GDM1 (cell line): ENCODE measurements at places on chromosomes 1 and 21.

DNA sequence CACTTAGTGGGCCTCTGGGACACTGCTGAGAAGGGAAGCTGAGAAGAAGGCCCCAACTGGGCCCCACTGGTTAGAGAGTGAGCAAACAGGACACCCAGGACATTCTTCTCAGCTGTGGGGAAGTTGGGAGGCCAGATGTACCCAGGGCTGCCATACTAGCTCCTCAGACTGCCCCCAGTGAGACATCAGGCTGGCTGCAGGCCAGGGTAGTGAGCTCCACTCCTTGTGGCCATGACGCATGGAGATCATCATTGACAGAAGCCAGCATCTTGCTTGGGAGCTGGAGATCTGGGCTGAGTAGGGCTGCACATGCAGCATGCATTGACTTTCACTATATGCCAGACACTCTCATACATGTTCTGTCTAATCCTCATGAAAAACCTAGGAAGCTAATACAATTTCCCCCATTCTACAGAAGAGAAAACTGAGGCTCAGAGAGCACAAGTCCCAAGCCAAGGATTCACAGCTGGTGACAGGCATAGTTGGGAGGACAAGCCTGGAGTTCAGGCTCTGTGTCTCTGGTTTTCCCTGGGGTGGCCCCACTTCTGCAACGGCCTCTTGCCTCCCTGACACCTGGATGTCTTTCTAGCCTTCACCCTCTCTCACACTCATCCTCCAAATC, 24.1 kb upstream of the MYCL start:
- no peak for DNase-seq

GRCh38 chr1:238143038-238143437, 252.3 kb upstream of the ZP4 start:
- no peak for DNase-seq

- DNase-seq, result no peak
Observed at GRCh38 chr1:12596007-12596821, 21.8 kb downstream of the DHRS3 start.

GRCh38 chr1:31750858-31751510, 13.2 kb downstream of the ADGRB2 start:
- DNase-seq, result no peak

DNA sequence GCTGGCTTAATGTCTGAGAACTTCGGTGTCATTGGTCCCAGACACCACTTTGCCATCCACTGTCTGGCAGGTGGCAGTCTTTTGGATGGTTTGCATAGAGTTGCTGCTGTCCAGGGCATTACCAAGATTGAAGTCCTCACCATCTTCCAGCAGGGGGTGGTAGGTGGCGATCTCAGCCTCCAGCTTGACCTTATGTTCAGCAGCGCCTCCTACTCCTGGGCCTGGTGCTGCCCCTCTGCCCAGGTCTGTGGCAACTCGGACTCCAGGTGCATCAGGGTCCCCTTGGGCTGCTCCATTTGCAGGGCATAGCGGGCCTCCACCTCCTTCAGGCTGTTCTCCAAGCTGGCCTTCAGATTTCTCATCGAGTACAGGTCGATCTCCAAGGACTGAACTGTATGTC, 573.3 kb upstream of the NCAM2 start:
- DNase-seq, result no peak

GRCh38 chr1:41775956-41776585, 142.7 kb downstream of the HIVEP3 start:
- no peak for DNase-seq

DNA sequence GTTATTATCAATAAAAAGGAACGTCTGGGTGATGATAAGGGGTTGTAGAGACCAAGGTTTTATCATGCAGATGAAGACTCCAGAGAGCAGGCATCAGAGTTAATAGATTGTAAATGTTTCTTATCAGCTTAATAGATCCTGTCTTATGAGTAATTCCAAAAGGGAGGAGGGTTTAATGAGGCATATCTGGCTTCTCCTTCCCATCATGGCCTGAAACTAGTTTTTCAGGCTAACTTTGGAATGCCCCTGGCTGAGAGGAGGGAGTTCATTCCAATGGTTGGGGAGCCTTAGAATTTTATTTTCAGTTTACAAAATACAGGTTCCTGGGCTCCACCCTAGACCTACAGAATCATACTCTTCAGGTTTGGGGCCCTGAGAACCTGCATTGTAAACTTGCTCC, 13.5 kb downstream of the PLA2G2D start:
- no peak for DNase-seq
